ENCODE measurements at places on chromosomes 5 and 9.

GRCh38 chr9:72360324-72360723, 4.7 kb downstream of the ZFAND5 start:
- H3K27me3 ChIP-seq, result no peaks in the 10 kb centered on the region
- DNase-seq, result no peak
- H3K36me3 ChIP-seq, result peaks cover 55% of the 10 kb centered on the region
- H3K27ac ChIP-seq, result no peak overlapping the region
- H3K4me3 ChIP-seq, result no peak overlapping the region
- peaks cover 22% of the 10 kb centered on the region for H3K4me1 ChIP-seq

DNA sequence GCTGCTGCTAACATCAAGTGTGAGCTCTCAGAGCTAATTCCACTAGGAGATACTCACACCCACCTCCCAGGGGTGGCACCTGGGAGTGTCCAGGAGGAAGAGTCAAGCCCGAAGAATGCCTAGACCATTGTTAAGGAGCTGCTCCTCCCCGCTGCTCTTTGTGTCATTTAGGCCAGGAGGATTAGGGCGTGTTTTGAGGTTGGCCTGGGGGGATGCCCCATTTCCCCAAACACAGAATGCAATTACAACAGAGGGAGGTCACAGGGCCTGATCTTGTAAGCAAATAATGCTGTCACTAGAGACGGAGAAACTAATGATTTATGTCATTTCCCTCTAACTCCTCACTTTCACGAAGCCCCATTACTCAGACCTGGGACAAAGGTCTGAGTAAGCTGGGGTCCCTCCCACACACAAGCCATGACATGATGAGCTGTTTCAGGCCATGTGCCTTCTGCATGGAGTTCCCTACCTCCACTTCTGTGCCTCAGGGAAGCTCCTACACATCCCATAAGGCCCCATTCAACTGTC, 312.5 kb downstream of the ACTL7B start:
- H3K27ac ChIP-seq, result no peak overlapping the region
- no peaks in the 10 kb centered on the region for H3K36me3 ChIP-seq
- H3K4me3 ChIP-seq, result no peak overlapping the region
- no peak for DNase-seq

GRCh38 chr9:10876333-10876732, 263.5 kb upstream of the PTPRD start:
- DNase-seq, result no peak
- H3K4me3 ChIP-seq, result no peak overlapping the region
- no peaks in the 10 kb centered on the region for H3K36me3 ChIP-seq
- H3K4me1 ChIP-seq, result no peaks in the 10 kb centered on the region
- no peaks in the 10 kb centered on the region for H3K27me3 ChIP-seq
- H3K27ac ChIP-seq, result no peak overlapping the region

GRCh38 chr5:149228618-149229297, 42.9 kb upstream of the AFAP1L1 start:
- H3K4me1 ChIP-seq, result no peaks in the 10 kb centered on the region
- H3K36me3 ChIP-seq, result no peaks in the 10 kb centered on the region
- H3K27me3 ChIP-seq, result no peaks in the 10 kb centered on the region
- no peak overlapping the region for H3K4me3 ChIP-seq
- DNase-seq, result no peak

GRCh38 chr5:90284375-90284774, 125.2 kb downstream of the CETN3 start:
- no peak overlapping the region for H3K27ac ChIP-seq

DNA sequence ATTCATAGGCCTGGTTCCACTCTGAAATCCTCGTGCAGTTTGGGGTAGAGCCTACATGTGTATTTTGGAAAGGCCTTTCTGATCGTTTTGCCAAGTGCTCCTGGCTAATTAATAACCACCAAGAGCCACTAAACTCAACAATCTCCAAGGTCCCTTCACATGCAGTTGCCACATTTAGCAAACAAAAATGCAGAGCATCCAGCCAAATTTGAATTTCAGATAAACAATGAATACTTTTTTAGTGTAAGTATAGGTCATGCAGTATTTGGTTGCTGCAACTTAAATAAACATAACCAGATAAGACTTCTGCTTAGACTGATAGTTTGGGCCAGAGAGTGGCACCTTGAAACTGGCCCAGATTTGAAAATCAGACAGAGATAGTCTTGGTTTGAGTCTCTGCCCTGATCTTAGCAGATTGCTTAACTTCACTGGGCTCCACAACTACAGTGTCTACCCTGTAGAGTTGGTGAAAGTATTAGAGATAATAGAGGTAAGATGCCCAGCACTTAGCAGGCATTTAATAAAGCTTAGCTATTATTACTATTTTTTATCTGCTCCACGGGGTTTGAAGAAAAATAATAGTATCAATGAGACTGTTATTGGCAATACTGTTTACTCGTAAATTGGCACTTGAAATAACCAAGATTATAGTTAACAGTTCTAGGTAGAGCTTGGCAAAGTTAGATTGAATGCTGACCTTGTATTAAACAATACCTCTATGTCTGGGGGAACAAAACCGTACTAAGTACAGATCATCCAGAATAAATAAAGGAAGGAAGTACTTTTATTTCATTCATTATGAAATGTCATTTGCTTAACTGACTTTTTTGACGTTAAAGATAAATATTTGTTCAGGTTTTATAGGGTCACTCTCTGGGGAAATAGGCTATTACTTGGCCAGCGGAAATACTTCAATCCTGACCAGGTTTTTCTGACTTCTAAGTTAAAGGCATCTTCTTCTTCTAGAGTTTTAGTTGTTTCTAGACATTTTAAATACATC, 274.8 kb downstream of the DOCK8 start:
- no peak for DNase-seq
- no peaks in the 10 kb centered on the region for H3K36me3 ChIP-seq
- H3K27me3 ChIP-seq, result no peaks in the 10 kb centered on the region

- DNase-seq, result no peak
- H3K4me1 ChIP-seq, result no peaks in the 10 kb centered on the region
- H3K27ac ChIP-seq, result no peak overlapping the region
- no peaks in the 10 kb centered on the region for H3K36me3 ChIP-seq
- H3K27me3 ChIP-seq, result peaks cover 12% of the 10 kb centered on the region
- H3K4me3 ChIP-seq, result no peak overlapping the region
Measured at GRCh38 chr5:158054223-158055110, 195.5 kb upstream of the CLINT1 start.

DNA sequence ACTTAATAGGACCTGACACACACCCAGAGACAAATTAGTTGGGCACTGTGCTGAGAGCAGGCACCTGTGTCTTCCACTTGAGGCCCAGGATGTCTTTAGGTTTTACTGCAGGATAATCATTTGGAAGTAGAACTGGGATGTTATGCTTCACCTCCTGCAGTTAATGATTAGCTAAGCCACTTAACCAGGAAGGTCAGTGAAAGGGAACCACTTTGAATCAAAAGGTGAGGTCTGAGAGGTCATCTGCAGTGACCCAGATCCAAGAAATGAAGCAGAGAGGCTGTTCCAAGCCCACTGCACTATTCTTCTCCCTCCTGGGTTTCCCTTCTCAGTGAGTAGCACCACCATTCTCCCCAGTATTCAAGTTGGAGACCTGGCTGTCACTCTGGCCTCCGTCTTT, 110.5 kb downstream of the SNX18 start:
- H3K36me3 ChIP-seq, result no peaks in the 10 kb centered on the region
- H3K4me1 ChIP-seq, result peaks cover 12% of the 10 kb centered on the region
- no peak for DNase-seq

GRCh38 chr9:97627624-97628023, 5.5 kb downstream of the TSTD2 start:
- no peak overlapping the region for H3K4me3 ChIP-seq
- DNase-seq, result no peak
- no peaks in the 10 kb centered on the region for H3K36me3 ChIP-seq
- H3K27me3 ChIP-seq, result no peaks in the 10 kb centered on the region
- peaks cover 10% of the 10 kb centered on the region for H3K4me1 ChIP-seq
- no peak overlapping the region for H3K27ac ChIP-seq

DNA sequence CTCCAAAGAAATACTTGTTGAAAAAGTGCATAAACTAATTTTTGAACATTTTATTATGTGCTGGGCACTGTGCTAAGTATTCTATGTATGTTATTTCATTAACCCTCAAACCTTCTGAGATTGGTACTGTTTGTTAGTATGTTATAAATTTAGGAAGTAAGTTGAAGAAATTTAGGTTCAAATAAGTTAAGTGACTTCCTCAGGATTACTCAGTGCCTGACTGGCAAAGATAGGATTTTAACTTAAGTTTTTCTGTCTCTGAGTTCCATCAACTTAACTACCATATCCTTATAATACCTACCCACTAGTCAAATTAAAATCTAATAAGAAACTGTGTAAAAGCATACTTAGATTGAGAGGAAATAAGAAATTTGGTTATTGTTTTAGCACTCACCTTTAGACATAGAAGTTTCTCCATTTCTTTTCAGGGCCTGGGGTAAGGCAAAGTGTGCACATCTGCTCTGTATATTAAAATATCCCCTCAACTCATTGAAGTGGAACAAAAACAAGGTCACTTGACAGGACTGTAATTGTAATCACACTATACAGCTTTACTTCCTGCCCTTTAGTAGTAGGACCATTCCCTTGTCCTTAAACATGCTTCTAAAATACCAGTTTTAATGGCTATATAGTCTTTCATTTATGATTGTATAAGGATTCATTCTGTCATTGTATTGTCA, 15.2 kb downstream of the TGFBR1 start:
- H3K4me1 ChIP-seq, result peaks cover 36% of the 10 kb centered on the region
- peak overlapping the region; percentile 57 for H3K4me3 ChIP-seq
- no peaks in the 10 kb centered on the region for H3K27me3 ChIP-seq
- peak; percentile 48 for DNase-seq
- H3K27ac ChIP-seq, result no peak overlapping the region

- no peak overlapping the region for H3K4me3 ChIP-seq
- no peak for DNase-seq
- H3K4me1 ChIP-seq, result no peaks in the 10 kb centered on the region
- H3K27me3 ChIP-seq, result no peaks in the 10 kb centered on the region
Measured at GRCh38 chr9:72476617-72477437, 44.6 kb upstream of the TMC1 start.

DNA sequence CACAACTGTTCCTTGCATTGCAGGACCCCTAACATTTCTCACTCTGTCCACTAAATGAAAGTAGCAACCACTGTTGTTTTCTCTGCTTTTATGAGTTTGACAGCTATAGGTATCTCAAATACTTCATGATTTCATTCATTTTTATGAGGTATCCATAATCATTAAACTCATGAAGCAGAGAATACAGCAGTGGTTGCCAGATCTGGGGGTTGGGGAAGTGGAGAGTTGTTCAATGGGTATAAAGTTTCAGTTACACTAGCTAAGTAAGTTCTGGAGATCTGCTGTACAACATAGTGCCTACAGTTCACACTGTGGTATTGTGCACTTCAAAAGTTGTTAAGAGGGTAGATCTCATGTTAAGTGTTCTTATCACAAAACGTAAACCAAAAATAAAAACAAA, 23.4 kb upstream of the CAMK4 start:
- H3K4me1 ChIP-seq, result no peaks in the 10 kb centered on the region
- no peaks in the 10 kb centered on the region for H3K36me3 ChIP-seq
- H3K4me3 ChIP-seq, result no peak overlapping the region

- H3K27ac ChIP-seq, result no peak overlapping the region
- H3K4me3 ChIP-seq, result no peak overlapping the region
- DNase-seq, result no peak
- H3K4me1 ChIP-seq, result no peaks in the 10 kb centered on the region
Measured at GRCh38 chr5:76943006-76943405, 9.8 kb upstream of the CRHBP start.

GRCh38 chr5:51890435-51891116, 507.3 kb downstream of the ISL1 start:
- H3K4me1 ChIP-seq, result no peaks in the 10 kb centered on the region
- H3K4me3 ChIP-seq, result no peak overlapping the region
- no peaks in the 10 kb centered on the region for H3K36me3 ChIP-seq
- no peaks in the 10 kb centered on the region for H3K27me3 ChIP-seq
- DNase-seq, result no peak
- no peak overlapping the region for H3K27ac ChIP-seq

DNA sequence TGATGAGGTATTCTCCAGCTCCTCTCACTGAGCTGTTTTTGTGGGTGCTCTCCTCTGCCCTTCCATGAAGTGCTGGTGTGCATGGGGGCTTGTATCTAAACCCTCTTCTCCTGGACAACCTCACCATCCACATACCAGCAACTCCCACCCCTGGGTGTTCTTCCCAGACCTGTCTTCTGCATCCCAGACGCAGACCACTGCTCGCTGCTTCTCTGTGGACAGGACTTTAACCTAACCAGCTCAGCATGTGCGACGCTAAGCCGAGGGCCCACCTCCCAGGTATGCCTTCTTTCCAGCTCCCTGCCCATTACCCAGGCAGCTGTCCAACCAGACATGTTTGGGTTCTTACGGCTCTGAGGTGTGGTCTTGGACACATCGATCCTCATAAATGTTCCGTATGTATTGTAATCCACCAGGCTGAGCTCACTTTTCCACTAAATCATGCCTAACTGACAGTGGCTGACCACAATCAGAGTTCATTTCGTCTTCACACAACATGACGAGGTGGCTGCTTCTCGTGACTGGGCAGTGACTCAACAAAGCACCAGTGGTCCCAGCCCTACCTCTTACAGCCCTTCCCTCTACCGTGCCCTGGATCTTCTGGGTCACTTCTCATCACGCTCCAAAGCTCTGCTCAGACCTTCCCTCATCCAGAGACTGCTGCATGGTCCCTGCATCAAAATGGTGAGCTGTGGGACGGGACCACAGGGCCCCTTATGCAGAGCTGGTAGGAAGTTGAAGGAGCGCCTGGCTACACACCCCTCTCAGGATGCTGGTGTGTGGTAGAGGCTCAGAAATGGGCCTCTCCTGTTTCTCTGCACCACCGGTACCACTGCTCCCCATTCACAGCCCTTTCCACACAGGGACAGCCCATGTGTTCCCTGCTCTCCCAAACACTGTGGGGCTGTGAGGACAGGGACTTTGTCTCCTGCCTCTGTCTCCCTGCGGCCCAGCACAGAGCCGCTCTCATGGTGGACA, 9.6 kb upstream of the PTGES2 start:
- no peaks in the 10 kb centered on the region for H3K4me1 ChIP-seq
- no peak for DNase-seq
- no peaks in the 10 kb centered on the region for H3K36me3 ChIP-seq
- H3K27me3 ChIP-seq, result peaks cover 3% of the 10 kb centered on the region

GRCh38 chr5:175207321-175208040, 236.5 kb downstream of the DRD1 start:
- no peak for DNase-seq
- H3K4me3 ChIP-seq, result no peak overlapping the region
- H3K36me3 ChIP-seq, result no peaks in the 10 kb centered on the region

DNA sequence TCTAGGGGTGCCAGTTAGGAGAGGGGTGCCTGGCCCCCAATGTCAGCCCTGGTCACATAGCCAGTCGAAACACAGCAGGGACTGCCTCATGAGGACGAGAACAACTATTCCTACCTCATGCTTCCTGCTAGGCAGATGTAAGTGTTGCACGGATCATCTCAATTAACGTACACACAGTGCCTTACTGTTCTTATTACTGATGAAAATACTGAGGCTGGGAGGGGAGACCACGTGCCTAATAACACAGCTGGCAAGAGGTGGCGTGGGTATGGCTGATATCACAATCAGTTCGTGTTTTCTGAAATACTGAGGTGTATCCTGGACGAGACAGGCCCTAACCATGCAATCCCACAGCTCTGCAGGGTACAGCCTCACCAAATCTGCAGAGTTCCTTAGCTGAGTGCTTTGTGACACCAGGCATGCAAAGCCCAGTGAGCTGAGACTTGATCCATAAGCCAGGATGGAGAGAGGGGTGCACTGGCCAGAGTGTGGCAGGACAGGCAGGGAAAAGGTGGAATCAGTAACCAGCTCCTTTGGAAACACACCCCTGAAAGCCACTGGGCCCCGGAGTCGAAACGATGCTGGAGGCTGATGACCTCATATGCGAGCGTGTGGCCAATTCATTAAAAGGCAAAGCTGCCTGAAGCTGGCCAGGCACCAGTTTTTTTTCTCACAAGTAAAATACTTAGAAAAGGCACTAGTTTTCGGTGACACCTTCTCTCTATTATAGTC, 63.9 kb downstream of the PRRT1B start:
- no peak overlapping the region for H3K4me3 ChIP-seq
- no peak overlapping the region for H3K27ac ChIP-seq
- H3K36me3 ChIP-seq, result peaks cover 22% of the 10 kb centered on the region
- H3K27me3 ChIP-seq, result no peaks in the 10 kb centered on the region
- DNase-seq, result no peak

Data from B cell (primary cell).